ENCODE measurements at places on chromosomes 7 and 10. TPM values are rescaled to one million over a fixed set of nuclear protein-coding genes. Genes with fewer than 3 reads are reported as not detected.

The DEPP1 gene
- total RNA-seq: 1.8 TPM

The A1CF gene
- 0.09 TPM for total RNA-seq

The DUSP5 gene
- 98.6 TPM for total RNA-seq

The BLNK gene
- not detected for total RNA-seq

The SPAG6 gene
- not detected for total RNA-seq

The PIK3CG gene
- not detected for total RNA-seq

The ADRA2A gene
- 0.07 TPM for total RNA-seq

The FKBP9 gene
- 79.3 TPM for total RNA-seq

The PNLIP gene
- total RNA-seq: not detected

The FAM25C gene
- total RNA-seq: 4.7 TPM

The VWC2 gene
- not detected for total RNA-seq

The MYO3A gene
- total RNA-seq: not detected

The GAD2 gene
- not detected for total RNA-seq

The TACC2 gene
- total RNA-seq: 86.1 TPM

The KNDC1 gene
- total RNA-seq: 1.8 TPM

The DRGX gene
- total RNA-seq: not detected

The ASIC3 gene
- 12.8 TPM for total RNA-seq

The PNLIPRP1 gene
- total RNA-seq: not detected

The SLC26A3 gene
- total RNA-seq: not detected

The GNGT1 gene
- total RNA-seq: not detected

The CYP26C1 gene
- total RNA-seq: not detected

The THSD7A gene
- total RNA-seq: 2.4 TPM

The RBP4 gene
- 9.3 TPM for total RNA-seq

The LIPN gene
- total RNA-seq: not detected
